Kasumi-1 (cell line): ENCODE measurements at places on chromosomes 1 and 21.

DNA sequence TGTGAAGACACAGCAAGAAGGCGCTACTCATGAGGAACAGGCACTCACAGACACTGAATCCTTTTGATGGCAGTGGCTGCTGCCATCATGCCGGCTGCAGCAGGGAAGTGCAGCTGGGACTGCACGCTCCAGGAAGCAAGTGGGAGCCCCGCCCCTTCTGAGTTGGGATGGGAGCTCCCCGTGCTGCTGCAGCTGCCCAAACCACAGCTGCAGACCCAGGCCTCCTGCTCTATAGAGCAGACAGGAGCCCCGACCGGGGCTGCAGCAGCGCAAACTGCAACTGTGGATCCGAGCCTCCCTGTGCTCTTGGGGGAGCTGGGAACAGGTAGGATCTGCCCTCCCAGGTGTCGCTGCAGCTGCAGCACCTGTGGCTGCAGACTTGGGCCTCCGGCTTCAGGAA is 65.2 kb upstream of the MARK1 start:
- no peak for DNase-seq

GRCh38 chr1:74286414-74286813 is 51.2 kb downstream of the TNNI3K start:
- DNase-seq = no peak

DNA sequence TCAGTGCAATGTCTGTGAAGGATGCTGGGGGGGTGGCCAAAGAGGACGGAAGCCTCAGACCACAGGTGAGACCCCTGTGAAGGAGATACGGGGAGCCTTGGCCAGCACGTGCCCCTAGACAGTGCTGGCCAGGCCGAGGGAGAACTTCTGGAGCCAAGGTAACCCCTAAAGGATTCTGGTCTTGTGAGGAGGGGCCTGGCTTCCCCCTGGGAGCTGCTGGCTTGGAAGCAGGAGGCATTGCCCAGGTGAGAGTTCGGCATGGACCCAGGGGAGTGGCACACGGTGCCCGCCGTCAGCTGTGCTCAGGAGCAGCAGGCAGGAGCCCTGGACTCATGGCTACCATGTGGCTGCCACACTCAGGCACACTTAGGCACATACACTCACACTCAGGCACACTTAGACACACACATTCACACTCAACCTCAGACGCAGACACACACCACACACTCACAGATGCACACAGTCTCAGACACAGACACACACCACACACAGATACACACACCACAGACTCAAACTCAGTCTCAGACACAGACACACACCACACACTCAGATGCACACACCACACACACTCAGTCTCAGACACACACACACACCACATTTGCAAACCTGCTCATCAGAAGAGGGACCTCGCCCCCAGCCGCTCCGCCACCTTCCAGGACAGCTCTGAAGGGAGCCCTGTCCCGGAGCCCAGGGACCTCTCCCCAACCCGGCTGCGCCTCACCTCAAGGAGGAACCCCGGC is 1.1 kb upstream of the COL6A2 start:
- DNase-seq = no peak

GRCh38 chr1:115529216-115529897 is 112.4 kb upstream of the VANGL1 start:
- no peak for DNase-seq

DNA sequence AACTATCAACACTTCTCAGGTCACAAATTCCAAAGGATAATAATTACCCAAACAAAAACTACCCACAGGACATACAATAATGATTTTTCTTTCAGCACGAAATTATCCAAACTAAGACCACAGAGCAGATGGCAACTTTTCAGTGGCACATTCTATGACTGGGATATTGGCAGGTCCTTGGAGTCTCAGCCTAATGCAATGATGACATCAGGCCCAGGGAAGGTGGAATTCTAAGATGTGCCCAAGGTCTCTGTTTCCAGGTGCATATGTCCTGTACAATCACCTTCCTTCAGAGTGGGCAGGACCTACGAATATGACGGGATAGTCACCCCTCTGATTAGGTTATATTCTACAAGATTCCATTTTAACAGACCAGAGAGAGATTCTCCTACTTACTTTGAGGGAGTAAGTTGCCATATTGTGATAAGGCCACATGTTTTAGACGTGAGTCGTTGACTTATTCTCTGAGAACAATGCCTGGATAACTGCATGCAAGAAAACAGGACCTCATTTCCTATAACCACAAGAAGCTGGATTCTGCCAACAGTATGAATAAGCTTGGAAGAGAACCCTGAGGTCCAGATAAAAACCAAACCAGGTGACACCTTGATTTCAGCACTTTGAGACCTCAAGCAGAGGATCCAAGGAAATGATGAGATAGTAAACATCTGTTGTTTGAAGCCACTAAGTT is 69.9 kb downstream of the ZC3H11B start:
- no peak for DNase-seq

DNA sequence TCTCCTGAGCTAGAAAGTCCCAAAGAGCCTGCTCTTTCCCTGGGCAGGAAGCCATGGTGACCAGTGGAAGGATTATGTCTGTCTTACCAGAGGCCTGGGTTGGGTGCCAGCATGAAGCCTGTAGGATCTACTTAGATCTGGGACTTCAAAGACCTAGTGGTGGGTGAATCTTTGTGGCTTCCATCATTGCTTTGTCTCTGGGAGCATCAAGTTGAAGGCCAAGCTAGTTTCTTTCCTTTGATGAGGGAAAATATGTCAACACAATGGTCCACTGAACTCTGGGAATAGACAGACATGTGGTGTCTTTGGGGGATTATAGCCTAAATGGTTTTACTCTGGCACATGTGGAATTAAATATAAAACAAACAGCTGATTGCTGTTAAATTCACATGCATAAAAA is 100.5 kb upstream of the HOOK1 start:
- no peak for DNase-seq

DNA sequence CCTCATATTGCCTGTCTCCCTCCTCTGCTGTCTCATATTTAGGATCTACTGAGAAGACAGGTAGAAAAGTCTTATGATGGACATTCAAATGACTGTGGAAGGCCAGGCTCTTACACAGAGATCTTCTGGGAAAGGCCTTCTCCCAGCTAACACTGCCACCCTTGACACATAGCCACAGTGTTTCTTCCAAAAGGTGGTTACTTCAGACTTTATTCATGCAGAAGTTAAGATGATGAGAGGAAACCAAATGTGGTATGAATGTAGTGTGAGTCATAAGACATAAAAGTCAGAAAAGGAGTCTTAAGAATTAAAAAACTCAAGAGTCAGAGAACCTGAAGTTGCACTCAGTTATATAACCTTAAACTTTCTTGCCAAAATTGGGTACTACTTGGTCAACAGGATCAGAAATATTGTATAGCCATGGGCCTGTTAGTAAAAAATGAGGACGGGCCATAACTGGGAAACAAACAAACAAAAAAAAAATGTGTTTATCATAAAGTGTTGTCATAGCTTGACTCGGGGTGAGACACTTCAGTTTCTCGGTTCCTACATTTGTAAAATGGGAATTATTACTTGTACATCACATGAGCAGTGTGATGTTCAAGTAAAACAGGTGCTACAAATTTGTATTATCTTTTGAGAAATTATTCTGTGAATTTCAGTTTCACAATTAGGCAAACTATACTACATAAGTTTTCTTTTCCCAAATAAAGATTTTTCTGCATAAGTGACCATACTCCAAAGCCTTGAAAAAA is 1.2 kb upstream of the DENND1B start:
- DNase-seq = peak; percentile 55
